ENCODE measurements at places on chromosomes 3 and 15.

- no peak for DNase-seq
Measured at GRCh38 chr15:90336705-90337141, 15.4 kb upstream of the ZNF774 start.

- DNase-seq: no peak
Measured at GRCh38 chr15:87689716-87690115, 566.8 kb downstream of the NTRK3 start.

- no peak for DNase-seq
Measured at GRCh38 chr3:172186607-172187006, 147.2 kb downstream of the FNDC3B start.

- DNase-seq: no peak
Measured at GRCh38 chr3:148229107-148229506, 468.6 kb upstream of the AGTR1 start.

GRCh38 chr15:33098094-33099058, 96.1 kb downstream of the FMN1 start:
- DNase-seq: no peak

- DNase-seq: no peak
Measured at GRCh38 chr15:60095711-60096110, 91.6 kb downstream of the FOXB1 start.

- no peak for DNase-seq
Measured at GRCh38 chr3:48700731-48701405, 15.2 kb upstream of the NCKIPSD start.

DNA sequence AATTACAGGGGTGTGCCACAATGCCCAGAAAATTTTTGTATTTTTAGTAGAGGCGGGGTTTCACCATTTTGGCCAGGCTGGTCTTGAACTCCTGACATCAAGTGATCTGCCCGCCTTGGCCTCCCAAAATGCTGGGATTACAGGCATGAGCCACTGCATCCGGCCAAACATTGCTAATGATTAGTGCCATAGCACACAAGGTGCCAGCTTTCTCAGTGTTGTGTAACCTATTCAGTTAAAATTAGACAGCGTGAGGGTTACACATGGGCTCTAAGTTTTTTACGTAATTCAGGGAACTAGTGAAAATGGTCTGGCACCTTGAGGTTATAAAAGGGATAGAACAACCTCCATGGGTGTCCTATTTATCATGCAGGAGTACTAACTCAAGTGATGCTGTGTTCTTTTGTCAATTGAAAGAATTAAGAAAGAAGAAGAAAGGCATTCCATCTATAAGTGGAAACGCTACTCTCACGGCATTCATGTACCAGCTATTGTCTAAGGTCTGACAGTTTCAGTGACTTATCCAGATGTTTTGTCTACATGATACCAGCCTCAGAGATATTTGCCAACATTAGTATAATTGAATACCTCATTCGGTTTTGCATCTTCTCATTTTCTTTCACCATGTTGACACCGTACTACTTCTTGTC, 84.7 kb downstream of the EOMES start:
- DNase-seq: no peak

- DNase-seq: no peak
Measured at GRCh38 chr3:144324076-144324475, 352.5 kb downstream of the DIPK2A start.

GRCh38 chr3:61686228-61686648, 124.9 kb downstream of the PTPRG start:
- DNase-seq: no peak

- DNase-seq: no peak
Measured at GRCh38 chr3:130604806-130605205, 87.8 kb downstream of the COL6A6 start.

DNA sequence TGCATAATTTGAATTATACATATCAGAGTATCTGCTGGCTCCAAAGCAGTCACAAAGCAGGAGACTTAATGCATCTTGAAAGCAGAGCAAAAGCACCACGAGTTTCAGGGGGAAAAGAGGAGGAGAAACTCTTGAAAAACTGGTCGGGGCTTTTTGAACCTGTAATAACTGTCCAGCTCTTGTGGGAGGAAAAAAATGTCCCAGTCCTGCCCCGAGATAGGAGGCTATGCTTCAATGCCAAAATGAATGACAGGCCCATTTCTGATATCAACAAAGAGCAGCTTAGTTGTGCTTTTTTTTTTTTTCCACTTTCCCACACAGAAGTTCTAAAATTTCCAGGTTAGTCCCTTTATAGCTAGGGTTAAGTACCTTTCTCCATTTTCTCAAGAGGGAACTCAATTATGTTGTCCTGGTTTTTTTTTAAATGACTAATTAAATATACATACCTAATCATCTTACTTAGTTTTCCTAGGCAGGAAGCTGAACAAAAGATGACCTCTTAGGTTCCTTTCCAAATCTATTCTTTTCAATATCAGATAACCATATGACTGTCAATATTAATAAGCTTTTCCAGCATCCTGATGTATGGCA, 120.2 kb downstream of the TFDP2 start:
- DNase-seq: no peak

DNA sequence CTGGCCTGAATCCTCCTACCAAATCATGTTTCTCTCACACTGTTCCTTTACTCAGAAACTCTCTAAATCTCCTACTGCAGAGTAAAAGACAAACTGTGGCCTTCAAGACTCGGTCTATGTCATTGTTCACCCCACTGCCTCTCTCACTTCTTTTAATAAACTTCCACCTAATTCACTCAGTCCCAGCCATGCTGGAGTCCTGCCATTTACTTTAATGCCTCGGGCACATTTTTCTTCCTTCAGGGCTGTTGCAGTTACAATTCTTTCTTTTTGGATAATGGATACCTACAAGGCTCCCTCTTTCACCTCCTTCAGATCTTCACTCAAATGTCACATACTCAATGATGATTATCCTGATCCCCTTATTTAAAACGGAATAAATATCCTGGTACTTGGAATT, 955.6 kb downstream of the ROBO1 start:
- no peak for DNase-seq

DNA sequence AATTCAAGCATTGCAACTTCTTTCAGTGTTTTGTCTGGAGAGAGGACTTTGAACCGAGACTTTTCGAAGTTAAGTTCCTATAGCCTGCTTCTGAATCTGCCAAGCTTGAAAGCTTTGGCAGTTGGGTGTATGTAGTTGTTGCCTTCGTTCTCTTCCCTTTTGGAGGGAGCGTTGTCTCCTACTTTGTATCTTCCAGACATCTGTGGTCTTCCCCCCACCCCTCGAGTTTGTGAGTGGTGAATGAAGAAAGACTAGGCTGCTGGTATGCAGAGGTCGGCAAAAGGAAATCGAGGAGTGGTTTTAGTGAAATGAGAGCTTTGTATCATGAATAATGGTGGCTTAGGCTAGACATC, 1.3 kb downstream of the CTNNB1 start:
- no peak for DNase-seq

DNA sequence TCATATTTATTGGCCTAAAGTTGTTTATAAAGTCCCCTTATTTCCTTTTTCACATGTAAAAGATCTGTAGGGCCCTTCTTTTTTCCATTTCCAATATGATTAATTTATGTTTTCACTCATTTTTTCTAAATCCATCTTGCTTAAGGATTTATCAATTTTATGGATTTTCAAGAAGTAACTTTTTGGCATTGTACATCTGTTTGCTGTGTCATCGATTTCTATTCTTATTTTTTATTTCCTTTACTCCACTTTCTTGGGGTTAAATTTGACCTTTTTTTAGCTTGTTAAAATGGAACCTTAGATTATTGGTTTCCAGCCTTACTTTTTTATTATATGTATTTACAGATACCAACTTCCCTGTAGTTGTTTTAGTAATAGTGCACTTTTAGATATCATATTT, 207.9 kb downstream of the LRTM1 start:
- DNase-seq: no peak

GRCh38 chr3:134941820-134942219, 146.8 kb downstream of the EPHB1 start:
- DNase-seq: no peak

GRCh38 chr15:80168421-80168820, 15.6 kb downstream of the FAH start:
- no peak for DNase-seq

GRCh38 chr3:55899887-55900286, 412.8 kb upstream of the WNT5A start:
- no peak for DNase-seq

DNA sequence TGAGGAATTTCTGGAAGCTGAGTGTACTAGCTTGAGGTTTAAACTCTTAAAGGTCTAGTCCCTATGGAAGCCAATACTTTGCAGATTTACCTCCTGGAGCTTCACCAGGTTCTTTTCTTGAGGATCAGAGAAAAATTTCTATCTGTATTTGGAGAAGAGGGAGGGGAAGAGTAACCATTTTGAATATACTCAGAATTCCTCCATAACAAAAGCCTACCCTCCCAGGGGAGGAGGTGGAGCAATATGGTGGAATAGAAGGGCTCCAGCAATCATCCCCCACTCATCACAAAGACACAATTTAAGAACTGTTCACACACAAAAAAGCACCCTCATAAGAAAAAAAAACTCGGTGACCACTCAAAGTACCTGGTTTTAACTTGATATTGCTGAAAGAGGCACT, 36.0 kb upstream of the PEX5L start:
- no peak for DNase-seq

- DNase-seq: no peak
Measured at GRCh38 chr15:93861413-93861812, 369.9 kb upstream of the MCTP2 start.

GRCh38 chr3:27165321-27165721, 203.9 kb downstream of the NEK10 start:
- DNase-seq: no peak

GRCh38 chr3:35241236-35241635, 398.1 kb upstream of the ARPP21 start:
- no peak for DNase-seq

DNA sequence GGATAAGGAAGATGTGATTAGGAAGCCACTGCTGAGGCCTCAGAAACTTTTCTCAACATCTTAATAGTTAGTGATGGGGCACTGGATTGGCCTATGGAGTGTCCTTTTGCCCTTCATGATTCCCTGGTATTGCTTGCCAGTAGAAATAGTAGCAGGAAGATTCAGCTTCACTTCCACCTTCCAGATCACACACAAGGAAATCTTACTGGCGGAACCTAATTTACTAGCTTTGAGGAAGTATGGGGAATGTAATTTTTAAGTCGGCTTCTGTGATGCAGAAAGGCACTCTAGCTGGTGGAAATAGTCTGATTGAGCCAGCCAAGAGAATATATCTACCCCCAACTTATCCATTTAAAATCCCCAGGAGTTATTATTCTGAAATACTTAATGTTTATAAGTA, 46.5 kb downstream of the LPP start:
- no peak for DNase-seq

GRCh38 chr3:190644035-190644434, 130.2 kb downstream of the IL1RAP start:
- DNase-seq: no peak

GRCh38 chr3:64867224-64867623, 179.4 kb upstream of the ADAMTS9 start:
- DNase-seq: no peak

DNA sequence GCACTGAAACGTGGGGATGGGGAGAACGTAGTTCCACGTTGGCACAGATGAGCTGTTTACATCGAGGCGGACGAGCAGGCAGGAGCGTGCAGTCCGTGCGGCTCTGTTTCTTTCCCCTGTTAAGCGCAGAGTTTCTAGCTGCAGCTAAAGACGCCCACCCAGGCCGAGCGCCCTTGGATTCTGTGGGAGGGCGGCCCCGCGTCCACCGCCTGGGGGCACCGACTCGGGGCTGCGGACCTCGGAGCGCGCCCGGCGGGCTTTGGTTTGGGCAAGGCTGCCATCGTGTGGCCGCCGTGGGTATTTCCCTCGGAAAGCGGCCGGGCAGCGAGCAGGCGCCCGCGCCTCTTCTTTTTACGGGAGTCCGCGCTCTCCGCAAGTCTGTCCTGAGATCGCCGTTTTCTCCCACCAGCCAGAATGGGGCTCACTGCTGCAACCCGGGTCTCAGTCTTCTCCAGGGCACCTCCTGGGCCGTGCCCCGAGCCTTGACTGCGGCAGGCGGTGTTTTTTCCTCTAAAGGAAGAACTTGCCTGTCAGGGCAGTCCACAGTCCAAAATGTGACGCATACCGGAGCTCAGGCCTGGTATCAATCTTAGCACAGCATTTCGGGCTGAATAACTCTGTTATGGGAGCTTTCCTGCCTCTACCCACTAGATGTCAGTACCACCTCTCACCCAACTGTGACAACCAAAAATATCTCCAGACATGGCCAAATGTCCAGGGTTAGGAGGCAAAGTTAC, 219.9 kb upstream of the IGF1R start:
- DNase-seq: peak; percentile 14

DNA sequence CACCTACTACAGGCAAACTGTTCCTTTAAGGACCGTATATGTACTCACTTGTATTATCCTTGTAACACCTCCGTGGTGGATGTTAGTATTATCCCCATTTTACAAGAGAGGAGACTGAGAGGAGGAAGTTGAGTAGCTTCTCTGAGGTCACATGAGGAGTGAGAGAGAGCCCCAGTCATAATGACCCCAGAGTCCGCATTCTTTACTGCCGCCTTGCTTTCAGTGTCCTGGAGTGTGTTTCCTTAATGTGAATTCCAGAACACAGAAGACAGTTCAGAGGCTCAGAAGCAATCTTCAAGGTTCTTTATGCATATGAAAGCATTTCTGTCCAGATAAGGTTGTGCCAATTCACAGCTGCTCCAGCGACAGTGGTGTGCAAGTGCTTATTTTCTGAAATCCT, 199.2 kb downstream of the CACNA2D3 start:
- DNase-seq: no peak

- no peak for DNase-seq
Measured at GRCh38 chr3:139378587-139379241, 10.7 kb downstream of the COPB2 start.

DNA sequence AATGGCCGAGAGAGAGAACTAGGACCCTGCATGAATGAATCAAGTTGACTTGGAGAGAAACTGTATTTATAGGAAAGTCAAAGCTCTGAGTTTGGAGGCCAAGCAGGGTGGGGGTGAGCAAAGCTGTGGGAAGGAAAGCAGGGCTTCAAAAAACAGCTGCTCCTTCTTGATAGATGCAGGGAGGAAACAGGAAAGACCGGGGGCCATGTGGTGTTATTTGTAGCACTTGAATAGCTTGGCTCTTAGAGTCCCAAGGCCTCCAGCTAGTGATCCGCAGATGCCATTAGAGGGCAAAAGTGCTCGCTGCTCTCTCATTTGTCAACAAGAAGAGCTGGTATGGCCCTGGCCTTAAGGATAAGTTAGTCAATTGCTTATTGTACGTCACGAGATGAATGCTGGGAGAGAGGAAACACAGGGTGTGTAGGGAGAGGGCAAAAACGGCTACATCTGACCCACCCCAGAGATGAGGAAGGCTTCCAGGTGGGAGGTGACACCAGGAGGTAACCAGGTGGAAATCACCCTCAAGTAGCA, at the start of gene ALG1L2:
Gene ALG1L2, plus strand, starts transcription at position 481 of the 531 bp plus-strand sequence. CDS start 186 bp downstream, outside the sequence.
- no peak for DNase-seq

DNA sequence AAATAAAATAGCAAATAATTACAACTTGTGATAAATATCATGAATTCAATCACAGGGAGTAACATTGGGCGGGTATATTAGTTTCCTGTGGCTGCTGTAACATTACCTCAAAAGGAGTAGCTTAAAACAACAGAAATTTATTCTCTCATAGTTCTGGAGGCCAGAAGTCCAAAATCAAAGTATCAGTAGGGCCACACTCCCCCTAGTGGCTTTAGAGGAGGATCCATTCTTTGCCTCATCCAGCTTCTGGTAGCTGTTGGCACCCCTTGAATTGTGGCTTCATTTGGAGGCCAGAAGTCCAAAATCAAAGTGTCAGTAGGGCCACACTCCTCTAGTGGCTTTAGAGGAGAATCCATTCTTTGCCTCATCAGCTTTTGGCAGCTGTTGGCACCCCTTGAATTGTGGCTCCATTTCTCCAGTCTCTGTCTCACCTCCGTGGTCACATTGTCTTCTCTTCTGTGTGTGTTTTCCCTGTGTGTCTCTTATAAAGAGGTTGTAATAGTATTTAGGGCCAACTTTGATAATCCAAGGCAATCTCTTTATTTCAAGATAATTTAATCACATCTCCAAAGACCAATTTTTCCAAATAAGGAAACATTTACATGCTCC, 3.1 kb upstream of the CFAP20DC start:
- no peak for DNase-seq
